ENCODE measurements at places on chromosomes 6 and 20. TPM values are rescaled to one million over a fixed set of nuclear protein-coding genes. Genes with fewer than 3 reads are reported as not detected.

GRCh38 chr6:42375007-42375635, 76.6 kb downstream of the TRERF1 start:
- DNase-seq: no peak

The C6orf132 gene
- 0.52 TPM for polyA plus RNA-seq

DNA sequence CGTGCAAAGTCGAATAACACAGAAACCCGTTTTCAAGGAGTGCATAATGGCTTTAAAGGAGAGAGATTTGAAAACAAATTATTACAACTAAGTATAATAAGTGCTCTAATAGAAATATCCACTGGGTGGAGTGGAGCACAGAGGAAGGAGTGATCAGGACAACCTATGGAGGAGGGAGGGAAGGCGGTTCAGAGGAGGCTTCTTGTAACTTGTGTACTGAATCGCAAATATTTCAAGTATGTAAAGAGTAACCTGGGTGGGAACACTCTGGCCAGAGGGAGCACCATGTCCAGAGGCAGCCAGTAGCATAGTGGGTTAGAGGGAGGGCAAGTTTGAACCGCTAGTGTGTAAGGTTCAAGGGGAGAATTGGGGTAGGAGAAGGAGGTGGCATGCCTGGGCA, 21.6 kb upstream of the TNFAIP3 start:
- DNase-seq: no peak

GRCh38 chr6:98463038-98464000, 371.1 kb upstream of the POU3F2 start:
- DNase-seq: no peak

The BPIFA1 gene
- polyA plus RNA-seq: not detected

DNA sequence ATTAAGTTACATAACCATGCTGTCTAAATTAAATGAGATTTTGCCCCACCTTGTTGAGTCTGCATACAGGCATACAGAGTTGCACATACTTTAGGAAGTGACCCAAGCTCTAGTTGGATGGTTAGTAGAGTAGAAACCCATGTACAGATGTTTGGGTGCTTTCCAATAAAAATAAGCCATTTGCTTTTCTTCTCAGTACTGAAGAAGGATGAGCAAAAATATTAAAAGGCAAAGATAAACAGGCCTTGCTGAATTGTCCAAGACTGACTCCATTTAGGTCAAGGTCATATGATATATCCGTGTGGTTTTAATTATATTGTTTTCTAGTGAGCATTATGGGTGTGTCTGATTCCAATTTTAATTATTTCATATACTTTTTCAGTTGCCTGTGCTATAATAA, 589.4 kb downstream of the RFPL4B start:
- no peak for DNase-seq

GRCh38 chr6:166499350-166500163, 86.9 kb downstream of the RAMACL start:
- no peak for DNase-seq

DNA sequence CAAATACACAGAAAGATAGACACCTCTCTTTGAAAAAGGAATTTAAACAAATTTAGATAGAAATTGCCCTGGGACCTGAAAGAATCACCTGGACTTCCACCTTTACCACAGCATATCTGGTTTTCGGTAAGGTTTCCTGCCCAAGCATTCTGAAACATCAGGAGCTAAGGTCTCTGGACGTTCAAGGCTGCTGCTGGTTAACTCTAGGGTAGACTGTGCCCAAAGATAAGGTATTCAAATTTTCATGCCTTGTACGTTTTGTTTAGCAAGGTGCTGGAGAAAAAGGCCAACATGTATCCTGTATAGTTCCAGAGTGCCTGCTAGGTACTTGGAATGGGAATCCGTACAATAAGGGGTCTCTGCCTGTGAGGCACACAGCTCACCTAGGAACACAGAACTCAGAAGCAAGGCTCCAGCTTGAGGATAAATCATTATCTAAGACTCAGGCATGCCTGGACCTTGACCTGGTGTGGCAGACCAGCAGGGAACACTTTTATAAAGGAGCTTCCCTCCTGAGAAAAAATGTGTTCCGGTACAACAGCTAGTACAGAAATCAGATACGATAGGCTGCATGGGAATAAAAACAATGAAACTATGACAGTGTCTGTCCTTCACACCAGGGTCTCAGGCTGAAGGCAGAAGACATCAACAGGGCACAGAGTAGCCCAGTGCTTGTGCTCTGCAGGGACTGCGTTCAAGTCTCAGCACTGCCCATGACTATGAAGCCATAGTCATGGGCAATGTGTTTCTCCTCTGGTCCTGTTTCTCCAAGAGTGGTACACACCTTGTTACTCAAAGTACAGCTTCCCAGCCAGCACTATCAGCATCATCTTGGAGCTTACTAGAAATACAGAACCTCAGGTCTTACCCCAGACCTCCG, 70.4 kb downstream of the METTL24 start:
- no peak for DNase-seq

The CCDC28A gene
- polyA plus RNA-seq: 12.2 TPM

- no peak for DNase-seq
These were observed 55.2 kb upstream of the ASIP start for GRCh38 chr20:34185766-34186620.

- DNase-seq: no peak
These were observed 192.2 kb upstream of the LRFN2 start for GRCh38 chr6:40779409-40779808.

The NCOA6 gene
- polyA plus RNA-seq: 24.9 TPM

The HLA-DOA gene
- 1.8 TPM for polyA plus RNA-seq

DNA sequence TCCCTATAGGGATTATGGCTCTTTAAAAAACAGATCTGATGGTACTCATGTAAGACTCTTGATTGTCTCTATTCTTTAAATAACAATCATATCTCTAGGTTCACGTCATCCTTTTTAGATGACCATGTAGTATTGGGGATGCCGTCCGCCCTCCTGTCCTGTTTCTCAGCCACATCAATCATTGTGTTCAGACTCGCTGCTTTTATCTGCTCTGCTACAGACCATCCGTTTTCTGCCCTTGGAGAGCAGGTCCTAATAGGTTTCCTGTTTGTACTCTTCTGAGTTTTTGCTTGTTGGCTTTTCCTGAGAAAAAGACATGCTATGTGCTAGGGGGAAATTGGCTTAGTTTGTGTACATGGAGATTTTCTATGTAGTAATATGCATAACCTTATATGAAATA, 76.8 kb downstream of the SASH1 start:
- no peak for DNase-seq

DNA sequence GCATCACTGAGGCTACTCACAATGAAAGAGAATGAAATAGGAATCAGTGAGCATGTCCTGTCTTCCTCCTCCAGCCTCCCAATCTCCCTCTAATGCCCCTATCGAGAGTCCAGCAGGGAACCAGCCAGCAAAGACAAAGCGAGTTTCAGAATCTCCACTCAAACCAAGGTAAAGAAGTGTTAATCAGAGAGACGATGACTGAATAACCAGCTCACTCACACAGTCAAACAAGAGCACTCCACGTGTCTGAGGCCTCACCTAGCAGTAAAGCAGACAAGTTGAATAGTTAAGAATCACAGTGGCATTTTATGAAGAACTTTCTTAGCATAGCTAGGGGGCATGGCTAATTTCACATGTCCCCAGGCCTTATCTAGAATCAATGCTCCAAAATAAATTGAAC, 3.3 kb upstream of the TREM1 start:
- no peak for DNase-seq

DNA sequence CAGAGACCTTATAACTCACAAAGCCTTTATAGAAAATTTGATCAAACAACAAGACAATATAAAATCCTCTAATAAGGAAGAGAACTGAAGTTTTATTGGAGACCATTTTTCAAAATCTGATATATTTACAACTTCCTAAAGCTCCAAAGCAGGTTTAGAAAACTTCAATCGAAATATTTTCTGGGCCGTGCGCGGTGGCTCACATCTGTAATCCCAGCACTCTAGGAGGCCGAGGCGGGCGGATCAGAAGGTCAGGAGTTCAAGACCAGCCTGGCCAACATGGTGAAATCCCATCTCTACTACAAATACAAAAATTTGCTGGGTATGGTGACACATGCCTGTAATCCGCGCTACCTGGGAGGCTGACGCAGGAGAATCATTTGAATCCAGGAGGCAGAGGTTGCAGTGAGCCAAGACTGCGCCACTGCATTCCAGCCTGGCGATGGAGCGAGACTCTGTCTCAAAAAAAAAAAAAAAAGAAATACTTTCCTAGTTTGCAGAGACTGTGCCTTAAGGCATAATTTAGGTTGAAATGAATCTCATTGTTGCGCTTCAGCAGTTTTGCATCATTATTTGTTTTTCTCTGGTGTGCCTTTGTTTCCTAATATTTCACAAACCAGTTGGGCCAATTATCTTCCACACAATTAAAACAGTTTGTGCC, 60.6 kb upstream of the ASIP start:
- no peak for DNase-seq

The GGTLC1 gene
- not detected for polyA plus RNA-seq

The CCM2L gene
- polyA plus RNA-seq: 6.8 TPM

DNA sequence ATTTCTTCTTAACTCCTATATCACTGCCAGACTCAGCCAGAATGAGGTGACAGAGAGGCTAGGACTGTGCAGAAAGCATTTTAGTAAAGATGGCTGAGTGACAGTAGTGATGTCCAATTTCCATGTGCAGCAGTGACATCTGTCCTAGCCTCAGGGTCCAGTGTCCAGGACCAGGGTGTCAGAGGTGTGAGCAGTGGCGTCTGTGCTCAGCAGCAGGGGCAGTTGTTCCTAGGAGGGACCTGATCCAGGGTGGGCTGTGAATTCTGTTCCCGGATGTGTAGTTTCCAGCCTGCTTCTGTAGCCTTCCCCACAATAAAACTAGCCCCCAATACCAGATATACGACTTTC, 6.0 kb downstream of the HLA-B start:
- no peak for DNase-seq
